ENCODE measurements at places on chromosomes 12 and 14.
A peak's percentile ranks its signal among the peaks of the same experiment; 100 is the strongest.

GRCh38 chr12:128387811-128388422 lies 120.9 kb downstream of the TMEM132C start:
- DNase-seq = peak; percentile 26

DNA sequence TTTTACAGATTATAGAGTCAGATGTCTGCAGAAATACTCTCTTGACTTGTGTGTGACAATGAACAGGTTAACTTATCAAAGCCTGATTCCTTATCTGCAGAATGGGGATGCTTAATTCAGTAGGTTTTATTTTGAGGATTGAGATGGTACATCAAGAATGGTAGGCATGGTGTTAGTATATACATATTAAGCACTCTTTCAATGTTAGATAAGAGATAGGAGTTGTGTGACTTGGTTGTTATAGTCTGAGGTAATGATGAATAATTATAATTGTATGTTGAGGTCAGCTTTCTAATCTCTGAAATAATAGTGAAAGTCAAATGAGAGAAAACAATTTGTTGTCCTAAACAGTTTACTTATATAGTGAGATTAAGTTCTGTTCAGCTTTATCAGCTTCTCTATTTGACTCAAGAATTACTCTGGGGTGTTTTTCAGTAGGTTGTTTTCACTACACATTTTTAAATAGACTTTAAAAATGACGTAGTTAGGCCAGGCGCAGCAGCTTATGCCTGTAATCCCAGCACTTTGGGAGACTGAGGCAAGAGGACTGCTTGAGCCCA lies 11.9 kb downstream of the PALS1 start:
- no peak for DNase-seq

GRCh38 chr14:73248108-73248868 lies 11.0 kb downstream of the PAPLN start:
- DNase-seq = no peak

- DNase-seq = no peak
Observed at GRCh38 chr12:107079172-107080011, 14.0 kb downstream of the CRY1 start.

- no peak for DNase-seq
Observed at GRCh38 chr14:78838959-78839358, 668.8 kb downstream of the NRXN3 start.

- DNase-seq = no peak
Observed at GRCh38 chr14:105305345-105305744, 4.5 kb upstream of the BRF1 start.

GRCh38 chr12:115771065-115771464 lies 506.4 kb downstream of the MED13L start:
- DNase-seq = no peak

GRCh38 chr12:94621662-94622359 lies 28.5 kb downstream of the TMCC3 start:
- DNase-seq = peak; percentile 17

- DNase-seq = no peak
Observed at GRCh38 chr14:74591899-74592298, 20.1 kb downstream of the LTBP2 start.

GRCh38 chr14:67137744-67138371 lies 51.4 kb upstream of the GARIN2 start:
- DNase-seq = peak; percentile 12

GRCh38 chr12:82832096-82832495 lies 145.4 kb downstream of the TMTC2 start:
- DNase-seq = no peak

GRCh38 chr14:24694680-24695079 lies 60.7 kb upstream of the GZMB start:
- no peak for DNase-seq

- DNase-seq = no peak
Observed at GRCh38 chr12:122937622-122938091, 28.6 kb downstream of the ABCB9 start.

DNA sequence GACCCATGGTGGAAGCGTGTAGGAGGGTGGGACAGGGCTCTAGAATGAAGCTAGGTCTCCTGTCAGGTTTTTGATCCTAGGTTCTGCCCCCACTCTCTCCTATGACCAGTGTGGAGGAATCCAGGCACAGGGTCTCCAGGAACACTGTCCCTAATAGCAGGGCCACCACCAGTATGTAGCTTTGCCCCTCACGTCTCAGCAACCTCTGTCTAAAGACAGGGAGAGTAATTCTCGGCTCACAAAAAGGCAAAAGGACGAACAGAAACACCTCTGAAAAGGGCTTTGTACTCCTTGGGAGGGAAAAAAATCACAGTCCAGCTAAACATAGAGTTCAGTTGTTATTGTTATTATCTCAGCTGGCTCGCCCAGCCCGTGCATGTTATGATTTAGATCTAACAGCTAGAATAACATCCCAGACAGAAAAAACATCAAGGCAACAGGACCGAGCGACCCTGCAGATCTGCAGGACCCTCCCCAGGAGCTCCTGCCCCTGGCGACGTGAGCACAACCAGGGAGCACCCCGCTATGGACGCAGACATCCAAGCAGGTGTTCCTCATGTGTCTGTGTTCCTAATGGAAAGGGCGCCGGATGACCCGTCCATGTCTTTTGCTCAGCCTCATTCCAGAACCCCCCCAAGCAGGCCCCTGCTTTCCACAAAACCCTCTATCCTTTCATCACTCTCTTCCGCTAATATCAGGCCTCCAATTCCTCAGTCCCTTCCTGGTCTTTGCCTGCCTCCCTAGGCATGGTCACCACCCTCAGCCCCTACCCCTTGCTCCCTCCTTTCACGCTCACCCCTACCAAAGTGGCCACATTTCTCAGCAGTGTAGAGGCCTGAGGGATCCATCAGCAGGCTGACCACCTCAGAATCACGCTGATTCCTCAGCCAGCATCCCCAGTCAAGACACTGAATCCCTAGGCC lies 14.2 kb upstream of the SLC6A12 start:
- DNase-seq = no peak

DNA sequence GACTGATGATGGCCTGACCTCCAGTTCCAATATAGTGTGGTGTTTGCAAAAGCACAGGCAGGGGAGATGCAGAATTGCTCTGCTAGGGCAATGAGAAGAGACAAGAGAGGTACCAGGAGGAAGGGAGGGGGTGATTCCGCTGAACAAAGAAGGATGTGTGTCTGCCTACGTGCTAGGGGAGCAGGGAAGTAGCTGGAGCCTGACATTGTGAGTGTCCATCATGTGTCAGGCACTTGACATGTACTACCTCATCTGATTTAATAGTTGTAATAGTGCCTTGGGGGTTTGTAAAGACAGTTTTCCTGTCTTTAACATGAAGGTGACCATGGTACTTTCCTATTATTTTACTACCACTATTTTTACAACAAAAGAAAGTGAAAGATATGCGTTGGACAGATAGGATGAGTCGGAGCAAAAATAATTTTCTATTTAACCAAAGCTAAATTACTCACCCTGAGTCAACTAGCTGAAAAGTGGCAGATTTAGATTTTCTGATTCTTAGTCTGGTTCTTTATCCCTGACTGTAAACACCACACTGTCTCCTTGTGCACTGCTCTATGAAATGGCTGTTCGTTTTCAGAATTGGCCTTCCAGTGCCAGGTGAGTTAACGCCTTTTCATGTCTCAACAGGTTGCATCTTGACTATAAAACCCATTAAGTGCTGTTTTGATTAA lies 33.7 kb upstream of the TEAD4 start:
- DNase-seq = no peak

- DNase-seq = no peak
Observed at GRCh38 chr12:85829391-85829790, 6.8 kb downstream of the RASSF9 start.

DNA sequence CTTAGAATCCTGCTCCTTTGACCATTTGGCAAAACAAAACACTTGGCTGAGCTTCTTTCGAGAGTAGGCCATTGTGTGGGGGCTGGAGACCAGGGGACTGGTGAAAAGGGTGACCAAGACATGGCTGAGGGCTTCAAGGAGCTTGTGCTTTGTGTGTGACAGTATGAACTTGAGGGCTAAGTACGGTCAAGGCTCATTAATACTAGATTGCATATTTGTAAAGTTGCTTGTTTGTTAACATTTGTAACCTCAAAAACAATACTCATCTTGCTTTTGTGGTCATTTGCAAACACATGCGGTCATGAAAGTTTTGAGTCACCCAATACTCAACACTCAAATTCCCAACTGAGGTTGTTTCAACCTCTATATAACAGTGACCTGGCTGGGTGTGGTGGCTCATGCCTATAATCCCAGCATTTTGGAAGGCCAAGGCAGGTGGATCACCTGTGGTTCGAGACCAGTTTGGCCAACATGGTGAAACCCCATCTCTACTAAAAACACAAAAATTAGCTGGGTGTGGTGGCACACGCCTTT lies 42.5 kb downstream of the ZFYVE26 start:
- no peak for DNase-seq

GRCh38 chr12:42590330-42590934 lies 886 bp upstream of the PRICKLE1 start:
- peak; percentile 10 for DNase-seq

GRCh38 chr12:107491856-107492255 lies 193.7 kb upstream of the PWP1 start:
- DNase-seq = no peak

- DNase-seq = no peak
Observed at GRCh38 chr12:114850661-114851275, 166.8 kb upstream of the TBX3 start.

DNA sequence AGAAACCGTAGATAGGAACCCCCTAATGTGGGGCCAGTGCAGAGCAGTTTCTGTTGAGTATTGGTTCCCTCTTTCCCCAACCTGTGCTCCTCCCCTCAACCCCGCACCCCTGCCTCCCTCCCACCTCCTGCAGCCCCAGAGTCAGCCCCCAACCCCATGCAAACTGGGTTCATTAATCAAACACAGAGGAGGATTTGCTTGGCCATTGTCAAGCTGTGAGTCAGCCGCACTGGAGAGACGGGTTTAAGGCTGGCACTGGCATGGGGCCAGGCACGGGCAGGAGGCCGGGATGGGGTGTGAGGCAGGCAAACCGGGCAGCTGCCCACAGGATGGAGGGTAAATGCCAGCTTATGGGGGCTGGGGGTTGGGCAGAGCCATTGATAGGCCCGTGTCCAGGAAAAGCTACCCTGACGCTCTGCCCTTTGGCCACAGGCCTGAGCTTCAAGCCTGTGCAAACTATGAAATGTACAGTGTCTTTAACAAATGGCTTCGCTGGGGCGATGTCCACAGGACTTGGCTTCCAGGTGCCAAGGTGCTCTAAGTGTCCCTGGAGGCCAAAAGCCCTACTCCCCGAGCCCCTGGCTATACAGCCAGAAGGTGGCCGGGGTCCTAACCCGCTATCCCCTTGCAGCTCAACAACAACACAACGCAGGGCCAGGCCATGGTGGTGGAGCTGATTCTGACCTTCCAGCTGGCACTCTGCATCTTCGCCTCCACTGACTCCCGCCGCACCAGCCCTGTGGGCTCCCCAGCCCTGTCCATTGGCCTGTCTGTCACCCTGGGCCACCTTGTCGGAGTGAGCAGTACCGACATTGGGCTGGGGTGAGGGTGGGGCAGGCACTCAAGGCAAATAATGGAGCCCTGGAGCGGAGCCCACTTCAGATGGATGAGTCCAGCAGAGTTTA lies 1.4 kb downstream of the AQP5 start:
- no peak for DNase-seq

- DNase-seq = no peak
Observed at GRCh38 chr12:27274706-27275105, 30.6 kb downstream of the STK38L start.

GRCh38 chr12:22050078-22050477 lies 4.1 kb downstream of the CMAS start:
- no peak for DNase-seq

GRCh38 chr12:122830517-122831214 lies 4.6 kb upstream of the HIP1R start:
- DNase-seq = no peak

DNA sequence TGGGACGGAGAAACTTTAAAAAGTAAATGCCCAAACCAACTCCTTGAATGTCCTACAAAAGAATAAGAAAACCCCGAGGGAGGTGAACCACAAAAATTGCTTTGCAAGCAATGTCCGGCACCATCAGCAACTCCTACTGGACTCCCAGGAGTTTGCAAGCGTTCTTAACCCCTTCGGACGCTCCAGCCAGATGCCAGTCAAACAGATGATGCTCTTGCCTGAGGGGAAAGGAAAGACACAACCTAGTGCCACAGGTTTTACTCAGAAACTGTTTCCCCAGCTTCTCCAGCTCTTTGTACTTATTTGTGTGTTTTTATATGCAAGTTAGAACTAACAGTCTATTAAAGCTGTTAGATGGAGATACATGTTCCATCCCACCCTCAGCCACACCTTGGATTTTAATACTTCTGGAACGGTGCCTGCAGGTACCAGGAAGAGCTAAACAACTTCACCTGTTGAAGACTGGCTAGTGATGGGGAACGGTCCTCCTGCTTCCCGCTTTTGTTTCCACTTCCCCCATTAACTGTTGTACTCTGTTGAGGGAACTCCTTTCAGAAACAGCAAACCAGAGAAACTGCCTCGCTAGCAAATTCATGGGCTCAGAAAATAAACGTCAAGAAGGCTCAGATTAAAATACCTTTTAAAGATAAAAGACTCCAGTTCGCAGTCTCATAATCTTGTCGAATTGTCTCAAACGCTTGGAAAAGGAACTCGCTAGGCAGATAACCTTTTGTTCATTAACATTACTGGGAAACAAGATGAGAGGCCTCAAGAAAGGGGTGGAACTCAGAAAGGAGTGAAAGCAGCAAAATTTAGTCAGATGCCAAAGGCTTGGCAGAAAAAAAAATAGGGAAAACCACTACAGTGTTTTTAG lies 1.1 kb upstream of the FERMT2 start:
- no peak for DNase-seq

- no peak for DNase-seq
Observed at GRCh38 chr12:19597167-19598026, 158.1 kb downstream of the AEBP2 start.

- DNase-seq = no peak
Observed at GRCh38 chr12:112828541-112828940, 37.0 kb downstream of the RPH3A start.

DNA sequence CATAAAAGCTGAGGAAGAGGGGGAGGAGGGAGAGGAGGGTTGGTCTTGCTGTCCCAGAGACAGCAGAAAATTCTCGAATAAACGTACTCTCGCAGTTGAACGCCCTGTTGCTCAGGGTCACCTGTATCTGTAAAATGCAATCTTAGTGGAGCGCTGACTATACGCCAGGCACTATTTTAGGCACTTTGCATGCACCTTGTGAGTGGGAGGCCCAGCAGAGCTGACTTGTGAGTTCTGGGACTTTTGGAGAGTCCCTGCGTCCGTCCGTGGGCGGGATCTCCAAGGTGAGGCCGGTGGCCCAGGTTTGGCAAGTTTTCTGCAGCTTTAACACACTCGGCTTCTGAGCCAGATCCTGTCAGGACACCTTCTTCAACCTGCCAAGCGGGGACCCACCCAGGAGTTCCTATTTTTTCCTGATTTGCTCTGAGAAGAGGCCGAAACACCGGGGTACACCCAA lies 32.5 kb upstream of the PLEKHG6 start:
- DNase-seq = no peak

DNA sequence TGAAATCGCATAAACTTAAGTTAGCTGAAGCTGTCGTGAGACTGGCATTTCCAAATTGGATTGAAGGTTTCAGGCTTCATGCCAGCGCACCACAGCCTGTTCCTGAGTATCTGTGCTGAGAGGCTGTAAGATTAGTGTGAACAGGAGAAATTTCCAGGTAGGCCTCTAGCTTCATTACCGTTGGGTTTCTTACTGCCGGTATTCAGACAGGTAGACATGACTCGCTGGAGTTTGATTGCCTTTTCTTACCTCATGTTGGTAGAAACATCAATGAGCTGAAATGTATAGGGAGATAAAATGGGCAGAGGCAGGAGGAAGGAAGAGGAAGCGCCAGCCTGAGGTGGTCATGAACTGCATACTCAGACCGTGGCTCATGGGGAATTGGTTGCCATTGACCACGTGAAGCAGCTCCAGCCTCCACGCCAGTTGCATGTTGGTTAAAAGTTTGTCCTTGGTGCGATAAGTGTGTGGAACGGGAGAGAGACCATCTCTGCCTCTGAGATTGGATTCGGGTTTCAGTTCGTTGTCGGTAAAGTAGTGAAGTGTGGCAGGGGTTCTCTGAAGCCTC lies 42.3 kb upstream of the MMP17 start:
- DNase-seq = no peak
